ENCODE measurements at places on chromosomes 12 and 14.

DNA sequence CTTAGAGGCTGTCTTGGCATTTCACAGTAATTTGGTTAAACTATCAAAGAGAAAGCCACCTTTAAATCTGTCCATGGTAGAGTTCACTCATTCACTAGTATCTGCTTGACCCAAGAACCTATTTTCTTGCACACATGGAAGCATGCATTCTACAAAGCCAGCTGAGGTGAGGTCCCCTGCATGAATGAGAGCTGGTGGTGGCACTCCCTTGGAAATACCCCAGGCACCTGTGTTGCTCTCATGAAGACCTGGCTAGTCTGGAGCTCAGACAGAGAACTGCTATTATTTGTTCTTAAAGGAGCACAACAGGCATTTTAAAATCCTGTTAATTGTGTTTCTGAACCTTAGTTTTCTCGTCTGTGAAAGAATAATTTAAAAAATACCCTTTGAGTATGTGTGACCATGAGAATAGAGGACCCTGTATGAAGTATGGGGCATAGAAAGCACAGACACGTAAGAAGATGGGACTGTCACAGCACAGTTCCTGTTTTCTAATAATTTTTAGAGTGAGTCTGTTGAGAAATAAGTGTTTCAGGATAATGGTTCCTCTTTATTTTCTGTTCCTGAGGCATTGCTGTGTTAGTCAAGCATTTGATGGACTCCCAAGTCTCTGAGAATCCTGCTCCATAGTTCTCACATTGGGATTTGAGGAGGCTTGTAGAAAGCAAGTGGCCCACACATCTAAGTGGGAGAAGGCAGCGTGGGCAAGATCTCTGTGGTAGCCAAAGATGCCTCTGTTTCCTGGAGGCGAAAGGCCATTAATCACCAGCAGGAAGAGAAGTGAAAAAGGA, 10.9 kb downstream of the RGS6 start:
- no peak for DNase-seq

DNA sequence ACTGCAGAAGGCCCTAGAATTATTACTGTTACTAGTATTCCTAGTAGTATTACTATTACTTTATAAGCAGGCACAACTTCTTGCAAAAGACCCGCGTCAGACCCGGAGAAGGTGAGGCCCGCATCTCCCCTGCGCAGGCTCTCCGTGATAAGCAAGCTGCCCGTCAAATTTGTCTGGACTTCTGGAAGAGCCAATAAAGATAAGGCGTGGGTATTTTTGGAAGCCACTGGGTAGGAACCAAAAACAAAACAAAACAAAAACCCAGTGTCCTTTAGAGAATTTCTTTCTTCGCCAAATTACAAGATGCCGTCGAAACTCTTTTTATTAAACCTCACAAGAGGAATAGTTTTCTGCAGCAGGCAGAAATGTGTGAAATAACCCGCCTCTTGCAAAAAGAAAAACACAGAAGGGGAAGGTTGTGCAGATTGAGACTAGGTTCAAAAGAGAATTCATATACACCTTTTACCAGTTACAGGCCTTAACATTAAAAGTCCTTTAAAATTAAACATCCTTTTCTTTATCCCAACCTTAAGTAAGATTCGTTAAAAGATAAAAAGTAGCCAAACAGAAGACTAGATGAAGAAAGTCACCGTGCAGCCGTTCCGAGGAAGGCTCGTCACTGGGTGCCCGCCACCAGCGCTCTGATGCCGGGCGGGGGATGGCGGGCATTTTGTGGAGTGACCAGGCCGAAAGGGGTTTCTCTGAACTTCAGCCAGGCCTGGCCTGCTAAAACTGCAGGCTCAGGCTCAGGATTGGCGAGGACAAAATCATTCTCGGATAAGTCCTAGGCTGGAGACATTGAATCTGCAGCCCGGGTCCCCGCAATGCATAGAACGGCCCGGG, 1.6 kb downstream of the TBX5 start:
- no peak for DNase-seq

DNA sequence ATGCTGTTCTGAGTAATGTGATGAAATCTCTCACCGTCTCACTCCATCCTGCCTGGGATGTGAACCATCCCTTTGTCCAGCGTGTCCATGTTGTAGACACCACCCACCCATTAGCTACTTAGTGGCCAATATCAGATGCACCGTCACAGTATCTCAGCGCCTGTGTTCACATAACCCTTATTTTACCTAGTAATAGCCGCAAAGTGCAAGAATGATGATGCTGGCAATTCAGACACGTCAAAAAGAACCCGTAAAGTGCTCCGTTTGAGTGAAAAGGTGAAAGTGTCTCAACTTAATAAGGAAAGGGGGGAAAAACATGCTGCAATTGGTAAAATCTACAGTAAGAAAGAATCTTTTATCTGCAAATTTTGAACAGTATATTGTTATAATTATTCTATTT, 3.0 kb downstream of the RNASE10 start:
- DNase-seq: no peak

DNA sequence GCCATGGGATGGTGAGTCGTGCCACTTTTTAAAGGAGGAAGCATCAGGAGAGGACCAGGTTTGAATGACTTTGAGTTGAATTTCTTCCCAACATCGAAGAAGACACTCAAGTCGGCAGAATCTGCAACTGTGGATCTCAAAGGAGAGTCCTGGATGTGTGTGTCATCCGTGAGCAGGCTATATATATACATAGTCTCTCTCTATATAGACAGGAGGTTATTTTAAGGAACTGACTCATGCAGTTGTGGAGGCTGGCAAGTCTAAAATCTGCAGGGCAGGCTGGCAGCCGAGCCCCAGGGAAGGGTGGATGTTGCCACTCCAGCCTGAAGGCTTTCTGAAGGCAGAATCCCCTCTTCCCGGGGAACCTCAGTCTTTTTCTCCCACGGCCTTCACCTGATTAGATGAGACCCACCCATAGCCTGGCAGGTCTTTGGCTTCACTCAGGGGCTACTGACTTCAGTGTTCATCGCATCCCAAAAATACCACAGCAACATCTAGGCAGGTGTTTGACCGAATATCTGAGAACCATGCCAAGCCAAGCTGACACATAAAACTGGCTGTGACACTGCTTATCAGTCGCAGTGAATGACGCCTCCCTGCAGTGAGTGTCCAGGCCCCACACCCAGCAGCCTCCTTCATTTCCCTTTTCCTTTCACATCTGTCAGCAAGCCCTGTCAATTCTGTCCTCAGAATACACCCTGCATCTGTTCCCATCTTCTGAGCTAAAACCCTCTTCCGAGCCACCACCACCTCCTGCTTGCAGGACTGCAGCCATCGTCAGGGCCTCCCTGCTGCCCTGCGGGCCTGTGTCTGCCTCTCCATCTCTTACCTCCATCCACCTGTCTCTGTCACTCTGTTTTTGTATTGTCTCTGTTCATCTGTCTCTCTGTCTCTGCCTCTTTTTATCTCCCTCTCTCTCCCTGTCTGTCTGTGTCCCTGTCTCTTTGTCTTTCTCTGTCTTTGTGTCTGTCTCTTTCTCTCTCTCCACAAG, 54.0 kb downstream of the ZNF664 start:
- peak; percentile 77 for DNase-seq

GRCh38 chr14:64671591-64671990, 32.6 kb upstream of the PLEKHG3 start:
- DNase-seq: peak; percentile 46

DNA sequence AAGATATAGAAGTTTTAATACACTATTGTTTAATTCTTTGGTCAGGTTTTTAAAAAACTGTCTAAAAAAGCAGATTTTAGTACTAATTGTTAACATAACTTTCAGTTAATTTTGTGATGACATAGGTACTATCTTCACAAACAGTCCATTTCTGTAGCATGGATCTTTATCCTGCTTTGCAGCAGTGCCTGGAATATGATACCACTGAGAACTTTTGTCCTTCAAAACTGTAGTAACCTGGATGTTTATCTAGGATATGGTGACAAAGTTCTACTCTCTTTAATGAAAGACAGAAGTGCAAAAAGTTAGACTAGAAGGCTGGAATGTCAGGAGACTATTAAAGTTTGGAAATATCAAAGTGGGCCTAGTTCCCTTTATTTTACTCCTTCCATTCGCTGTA, 159.9 kb downstream of the SYNE2 start:
- DNase-seq: no peak

GRCh38 chr12:113480336-113480971, 8.8 kb upstream of the LHX5 start:
- DNase-seq: no peak

GRCh38 chr12:113161415-113162016, 12.0 kb downstream of the CFAP73 start:
- no peak for DNase-seq

DNA sequence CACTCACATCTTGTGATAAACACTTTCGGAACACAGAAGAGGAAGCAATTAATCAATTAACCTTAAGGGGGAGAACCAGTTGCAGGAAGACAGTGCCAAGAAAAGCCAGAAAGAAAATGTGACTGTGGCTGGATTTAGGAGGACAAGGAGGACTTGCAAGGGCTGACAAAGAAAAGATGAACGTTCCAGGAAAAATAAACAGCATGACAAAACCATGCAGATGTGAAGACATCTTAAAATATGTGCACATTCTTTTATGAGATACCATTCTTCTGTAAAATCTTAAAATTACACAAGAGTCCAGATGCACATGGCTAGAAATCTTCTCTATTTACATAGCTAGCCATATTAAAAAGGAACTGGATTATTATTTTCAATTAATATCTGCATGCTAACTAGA, 33.4 kb downstream of the KITLG start:
- DNase-seq: no peak

GRCh38 chr12:119225454-119225853, 46.7 kb downstream of the HSPB8 start:
- no peak for DNase-seq
